ENCODE measurements at places on chromosomes 7 and 10. TPM values are rescaled to one million over a fixed set of nuclear protein-coding genes. Genes with fewer than 3 reads are reported as not detected.

DNA sequence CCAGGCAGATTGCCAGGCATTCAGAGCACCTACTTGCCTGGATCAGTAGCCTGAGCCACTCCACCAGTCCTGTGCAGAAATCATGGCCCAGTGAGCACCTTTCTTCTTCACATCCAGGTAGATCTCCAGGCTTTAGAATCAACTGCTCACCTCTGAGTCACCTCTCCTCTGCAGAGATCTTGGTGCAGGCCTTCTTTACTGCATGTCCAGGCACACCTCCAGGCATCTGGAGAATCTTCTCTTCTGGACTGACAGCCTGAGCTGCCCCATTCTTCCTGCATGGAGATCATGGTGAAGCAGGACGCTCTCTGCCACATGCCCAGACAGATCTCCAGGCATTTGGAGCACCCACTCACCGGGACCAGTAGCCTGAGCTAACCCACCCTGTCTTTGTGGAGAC lies 894.5 kb upstream of the MBL2 start:
- no peak for DNase-seq
- H3K36me3 ChIP-seq = no peaks in the 10 kb centered on the region
- no peaks in the 10 kb centered on the region for H3K4me1 ChIP-seq
- no peak overlapping the region for H3K4me3 ChIP-seq
- no peak overlapping the region for H3K27ac ChIP-seq

- H3K36me3 ChIP-seq = no peaks in the 10 kb centered on the region
- peaks cover 6% of the 10 kb centered on the region for H3K4me1 ChIP-seq
- no peak for DNase-seq
- H3K27me3 ChIP-seq = peaks cover 19% of the 10 kb centered on the region
- no peak overlapping the region for H3K27ac ChIP-seq
Measured at GRCh38 chr7:128918016-128918665, 7.6 kb upstream of the KCP start.

GRCh38 chr10:17878896-17879295 lies 69.7 kb downstream of the MRC1 start:
- no peaks in the 10 kb centered on the region for H3K36me3 ChIP-seq
- H3K27me3 ChIP-seq = no peaks in the 10 kb centered on the region
- no peaks in the 10 kb centered on the region for H3K4me1 ChIP-seq

The OR13A1 gene
- total RNA-seq = not detected

The NYAP1 gene
- total RNA-seq = 0.32 TPM

The MYO3A gene
- not detected for total RNA-seq

The NRG3 gene
- not detected for total RNA-seq

All from activated CD8-positive, alpha-beta T cell treated with anti-CD3 and anti-CD28 coated beads for 36 hours (primary cell).